ENCODE measurements at places on chromosomes 3 and 15.

GRCh38 chr3:140695361-140696061 lies 17.6 kb downstream of the TRIM42 start:
- DNase-seq = no peak

DNA sequence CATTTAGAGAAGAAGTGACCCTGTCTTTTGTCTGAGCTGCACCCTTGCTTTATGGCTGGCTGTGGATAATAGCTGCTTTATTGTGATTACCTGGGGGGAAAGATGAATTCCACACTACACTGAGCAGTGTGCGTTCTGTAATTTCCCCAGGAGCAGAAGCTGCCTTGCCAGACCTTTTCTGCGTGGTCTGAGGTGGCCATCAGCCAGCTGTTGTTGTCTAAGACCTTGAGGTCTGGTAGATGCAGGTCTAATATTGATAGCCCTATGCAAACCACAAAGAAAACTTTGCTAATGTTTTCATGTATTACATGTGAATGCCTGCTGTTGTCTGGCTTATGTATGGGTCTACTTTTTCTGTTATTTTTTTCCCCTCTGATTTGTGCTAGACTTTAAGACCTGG lies 144.6 kb downstream of the THSD4 start:
- DNase-seq = no peak

DNA sequence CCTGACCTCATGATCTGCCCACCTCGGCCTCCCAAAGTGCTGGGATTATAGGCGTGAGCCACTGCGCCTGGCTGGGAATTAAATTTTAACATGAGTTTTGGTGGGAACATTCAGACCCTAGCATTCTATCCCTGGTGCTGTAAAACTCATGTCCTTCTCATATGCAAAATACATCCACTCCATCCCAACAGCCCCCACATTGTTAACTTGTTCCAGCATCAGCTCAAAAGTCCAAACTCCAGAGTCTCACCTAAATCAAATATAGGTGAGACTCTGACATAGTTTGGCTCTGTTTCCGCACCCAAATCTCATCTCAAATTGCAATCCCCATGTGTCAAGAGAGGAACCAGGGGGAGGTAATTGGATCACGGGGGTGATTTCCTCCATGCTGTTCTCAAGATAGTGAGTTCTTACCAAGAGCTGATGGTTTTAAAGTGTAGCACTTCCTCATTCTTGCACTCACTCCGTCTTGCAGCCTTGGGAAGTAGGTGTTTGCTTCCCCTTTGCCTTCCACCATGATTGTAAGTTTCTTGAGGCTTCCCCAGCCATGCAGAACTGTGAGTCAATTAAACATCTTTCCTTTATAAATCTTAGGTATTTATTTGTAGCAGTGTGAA lies 96.2 kb upstream of the PLCL2 start:
- no peak for DNase-seq

DNA sequence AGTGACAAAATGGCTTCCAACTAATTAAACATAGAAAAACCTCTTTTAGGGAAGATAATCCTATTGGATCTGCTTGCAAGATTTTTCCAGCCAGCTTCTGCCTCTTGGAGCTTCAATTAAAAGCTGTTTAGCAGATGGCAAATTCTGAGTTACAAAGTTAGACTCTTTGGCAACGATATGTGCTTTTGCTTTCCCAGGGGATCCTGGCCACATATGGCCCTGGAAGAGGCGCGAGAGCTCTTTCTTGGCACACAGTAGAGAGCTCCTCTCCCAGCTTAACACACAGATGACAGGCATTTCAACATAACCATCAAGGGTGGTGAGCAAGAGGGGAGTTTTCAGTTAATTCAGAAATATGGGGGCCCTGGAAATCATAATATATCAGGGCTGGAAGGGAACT lies 41.6 kb upstream of the GALNT15 start:
- no peak for DNase-seq

Measured in stimulated activated CD8-positive, alpha-beta memory T cell treated with anti-CD3 and anti-CD28 coated beads, Interleukin-15, amount 100 ng/mL, for 4 hours (primary cell).